Stimulated activated CD4-positive, alpha-beta T cell treated with anti-CD3 and anti-CD28 coated beads, Interleukin-2, amount 100 ng/mL, for 48 hours (primary cell): ENCODE measurements at places on chromosomes 3 and 15.

DNA sequence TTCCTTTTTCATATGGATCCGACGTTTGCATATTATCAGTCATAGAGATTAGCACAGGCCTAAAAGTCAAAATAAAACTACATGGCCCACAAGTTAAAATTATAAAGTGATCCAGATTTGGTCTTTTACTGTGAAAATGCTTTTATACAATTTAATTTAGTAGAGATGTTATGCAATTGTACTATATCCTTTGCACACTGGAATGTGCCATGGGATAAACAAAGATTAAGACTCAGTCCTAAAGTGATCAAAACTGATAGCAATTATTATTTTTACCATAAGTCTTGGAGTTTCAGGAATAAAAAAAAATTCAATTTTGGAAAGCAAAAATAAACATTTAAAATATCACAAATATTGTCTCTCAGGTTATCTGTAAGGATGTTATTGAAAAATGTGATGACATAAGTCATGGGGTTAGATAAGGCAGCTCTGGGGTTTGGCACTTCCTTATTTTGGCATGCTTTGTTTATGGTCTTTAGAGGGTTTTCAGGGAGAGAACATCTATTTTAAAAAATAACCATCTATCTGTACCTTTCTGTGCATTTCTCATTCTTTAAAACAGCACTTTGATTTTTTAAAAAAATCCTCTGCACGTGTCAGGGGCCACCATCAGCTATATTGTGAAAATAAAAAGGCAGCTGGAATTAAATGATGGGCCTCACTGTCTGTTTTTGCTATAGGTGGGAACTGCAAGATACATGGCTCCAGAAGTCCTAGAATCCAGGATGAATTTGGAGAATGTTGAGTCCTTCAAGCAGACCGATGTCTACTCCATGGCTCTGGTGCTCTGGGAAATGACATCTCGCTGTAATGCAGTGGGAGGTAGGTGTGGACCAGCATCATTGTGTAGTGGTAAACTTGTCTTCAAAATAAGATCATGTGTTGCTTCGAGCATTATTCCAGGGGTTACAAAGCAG lies 67.3 kb downstream of the TGFBR2 start:
- DNase-seq, result no peak

GRCh38 chr3:123272547-123272946 lies 70.8 kb downstream of the SEC22A start:
- no peak for DNase-seq

DNA sequence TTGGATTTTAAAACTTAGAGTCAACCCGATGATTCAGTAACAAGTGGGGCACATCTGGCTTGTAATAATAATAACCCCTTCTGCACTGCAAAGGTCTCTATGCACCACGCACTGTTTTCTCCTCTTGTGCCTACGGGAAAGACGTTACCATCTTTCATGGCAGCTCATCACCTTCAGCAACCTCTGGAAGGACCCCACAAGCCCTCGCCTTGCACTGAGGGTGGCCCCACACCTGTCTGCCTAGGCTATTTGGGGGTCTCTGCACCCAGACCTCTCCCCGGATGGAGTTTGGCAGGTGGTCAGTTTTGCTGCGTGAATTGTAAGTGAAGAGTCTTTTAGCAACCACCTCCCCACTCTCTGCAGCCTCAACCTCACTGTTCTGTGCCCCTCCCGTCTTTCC lies 138.6 kb upstream of the MEF2A start:
- no peak for DNase-seq

DNA sequence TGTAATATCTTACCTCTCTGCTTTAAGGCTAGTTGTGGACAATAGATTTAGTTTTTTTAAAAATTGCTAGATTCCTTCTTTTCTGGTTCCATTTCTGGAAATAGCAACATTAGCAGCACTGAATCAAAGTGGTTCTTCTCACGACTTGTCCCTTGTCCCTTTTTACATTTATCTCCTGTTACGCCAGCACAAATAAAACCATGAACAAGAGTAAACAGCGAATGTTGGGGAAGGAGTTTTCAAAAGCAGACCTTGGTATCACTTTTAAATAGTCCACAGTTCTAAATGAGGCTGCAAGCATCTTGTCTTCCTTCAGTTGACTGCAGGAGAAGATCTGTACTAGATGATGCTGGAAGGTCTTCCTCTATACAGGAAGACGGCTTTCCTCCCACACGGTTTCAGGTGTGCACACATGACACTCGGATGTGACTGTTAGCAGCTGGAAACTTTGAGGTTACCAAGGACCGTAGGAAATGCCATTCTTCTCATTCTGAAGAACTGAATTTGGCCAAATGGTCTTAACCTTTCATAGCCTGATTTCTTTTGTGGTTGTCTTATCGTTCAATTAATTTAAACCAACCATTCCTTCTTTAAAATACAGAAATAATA lies 251.0 kb upstream of the ICE2 start:
- peak; percentile 18 for DNase-seq

GRCh38 chr15:72785432-72785831 lies 1.9 kb upstream of the ADPGK start:
- peak; percentile 38 for DNase-seq

DNA sequence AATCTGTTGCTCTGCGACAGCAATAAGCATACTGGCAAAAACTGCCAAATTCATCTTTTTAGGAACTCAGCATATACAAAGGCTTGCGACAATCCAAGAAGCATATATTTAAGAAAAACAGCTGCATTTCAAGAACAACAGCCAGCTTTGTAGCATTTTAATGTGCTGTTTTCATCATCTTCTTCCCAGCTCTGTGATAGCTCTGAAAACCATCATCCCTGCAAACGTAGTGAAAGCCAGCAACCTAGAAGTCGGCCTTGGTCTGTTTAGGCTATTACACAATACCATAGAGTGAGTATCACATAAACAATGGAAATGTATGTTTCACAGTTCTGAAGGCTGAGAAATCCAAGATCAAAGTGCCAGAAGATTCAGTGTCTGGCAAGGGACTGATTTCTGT lies 187.5 kb downstream of the NAALADL2 start:
- DNase-seq, result no peak

GRCh38 chr3:177041021-177041729 lies 156.1 kb downstream of the TBL1XR1 start:
- no peak for DNase-seq

GRCh38 chr15:46456456-46456855 lies 821.6 kb downstream of the SQOR start:
- no peak for DNase-seq
